Calu3 (cell line): ENCODE measurements at places on chromosomes 3 and 15. TPM values are rescaled to one million over a fixed set of nuclear protein-coding genes. Genes with fewer than 3 reads are reported as not detected.

- no peak for DNase-seq
Observed at GRCh38 chr3:102536456-102536855, 101.6 kb downstream of the ZPLD1 start.

DNA sequence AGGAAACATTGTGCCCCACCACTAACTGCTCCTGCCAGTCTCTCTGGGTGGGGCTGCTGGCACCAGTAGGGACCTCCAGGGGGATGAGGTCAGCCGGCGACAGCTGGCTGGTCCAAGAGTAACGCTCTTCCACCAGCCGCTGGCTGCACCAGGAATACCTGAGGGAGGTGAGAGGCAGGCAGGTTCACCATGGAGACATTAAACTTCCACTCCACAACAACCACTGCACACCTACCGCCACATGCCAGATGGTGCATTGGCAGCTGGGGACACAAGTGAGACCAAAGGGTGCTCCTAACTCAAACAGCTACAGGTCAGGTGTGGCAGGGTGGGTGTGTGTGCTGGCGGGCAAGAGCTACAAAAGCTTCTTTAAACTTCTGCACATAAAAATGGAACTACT, 4.5 kb downstream of the POLG start:
- DNase-seq, result no peak

- DNase-seq, result no peak
Observed at GRCh38 chr3:186180891-186181481, 72.1 kb upstream of the ETV5 start.

GRCh38 chr15:69358850-69359249, 55.3 kb upstream of the KIF23 start:
- DNase-seq, result no peak

DNA sequence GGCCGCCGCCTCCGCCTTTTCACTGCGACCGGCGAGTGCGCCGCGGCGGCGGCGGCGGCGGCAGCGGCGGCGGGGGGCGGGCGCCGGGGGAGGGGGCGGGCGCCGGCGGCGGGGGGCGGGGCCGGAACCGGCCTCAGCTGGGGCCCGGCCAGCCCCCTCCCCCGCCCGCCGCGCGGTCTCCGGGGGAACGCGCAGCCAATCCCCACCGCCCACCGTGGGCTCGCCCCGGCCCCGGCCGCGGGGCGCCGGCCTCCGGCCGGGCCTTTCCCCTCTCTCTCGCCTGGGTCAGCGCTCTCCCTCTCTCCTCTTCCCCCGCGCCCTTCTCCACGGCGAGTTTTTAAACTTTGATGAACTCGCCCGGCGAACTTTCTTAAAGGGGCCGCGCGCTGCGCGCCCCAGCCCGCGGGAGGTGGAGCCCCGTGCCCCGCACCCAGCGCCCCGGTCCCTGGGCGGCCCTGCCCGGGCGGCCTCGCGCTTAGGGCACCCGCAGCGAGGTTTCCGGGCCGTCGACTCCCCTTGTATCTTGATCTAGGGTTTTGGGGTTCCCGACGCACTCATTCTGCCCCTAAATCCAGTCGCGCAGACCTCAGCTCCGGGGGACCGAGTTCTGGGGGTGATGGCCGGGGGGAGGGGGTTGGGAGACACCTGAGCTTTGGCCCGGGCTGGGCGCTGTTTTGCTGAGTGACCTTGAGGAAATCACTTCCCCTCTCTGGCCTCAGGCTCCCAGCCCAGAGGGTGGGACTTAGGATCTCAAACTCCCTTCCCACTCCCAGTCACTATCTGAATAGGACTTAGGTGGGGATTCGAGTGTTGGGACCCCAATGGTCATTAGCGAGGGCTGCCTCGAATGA, at the start of gene RBPMS2:
TSS of gene RBPMS2 (minus strand) at position 39 of the 851 bp plus-strand sequence. CDS start 270 bp downstream, outside the sequence.
- DNase-seq, result peak; percentile 24

GOLGA6L22 gene
- not detected in 2 replicates for total RNA-seq

GRCh38 chr15:31024330-31024729, 32.9 kb upstream of the MTMR10 start:
- peak; percentile 3 for DNase-seq

GRCh38 chr15:51198701-51199232, 104.1 kb upstream of the TNFAIP8L3 start:
- no peak for DNase-seq

DNA sequence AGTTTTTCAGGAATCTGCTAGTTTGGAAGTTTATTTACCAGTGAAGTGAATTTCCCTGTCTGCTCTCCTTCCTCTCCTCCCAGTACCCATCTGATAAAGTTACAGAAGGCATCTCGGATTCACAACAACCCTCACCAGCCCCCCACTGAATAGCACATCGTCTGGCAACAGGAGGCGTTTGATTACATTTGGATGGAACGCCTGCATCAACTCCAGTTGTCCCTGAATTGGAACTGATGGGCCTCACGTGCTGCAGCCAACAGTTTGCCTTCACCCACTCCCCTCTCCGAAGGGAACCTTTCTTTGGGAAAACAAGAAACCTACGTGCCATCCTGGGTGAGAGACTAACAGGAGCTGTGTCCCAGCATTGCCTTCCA, 59.5 kb upstream of the BCL6 start:
- no peak for DNase-seq

GRCh38 chr15:50740955-50741354, 24.6 kb downstream of the SPPL2A start:
- DNase-seq, result no peak

- DNase-seq, result peak; percentile 5
Observed at GRCh38 chr3:198107840-198108734, 148.1 kb downstream of the LMLN start.

ZSCAN2 gene
- total RNA-seq, result 16.0 and 18.0 TPM in 2 replicates
